ENCODE measurements at places on chromosomes 1 and 21.

DNA sequence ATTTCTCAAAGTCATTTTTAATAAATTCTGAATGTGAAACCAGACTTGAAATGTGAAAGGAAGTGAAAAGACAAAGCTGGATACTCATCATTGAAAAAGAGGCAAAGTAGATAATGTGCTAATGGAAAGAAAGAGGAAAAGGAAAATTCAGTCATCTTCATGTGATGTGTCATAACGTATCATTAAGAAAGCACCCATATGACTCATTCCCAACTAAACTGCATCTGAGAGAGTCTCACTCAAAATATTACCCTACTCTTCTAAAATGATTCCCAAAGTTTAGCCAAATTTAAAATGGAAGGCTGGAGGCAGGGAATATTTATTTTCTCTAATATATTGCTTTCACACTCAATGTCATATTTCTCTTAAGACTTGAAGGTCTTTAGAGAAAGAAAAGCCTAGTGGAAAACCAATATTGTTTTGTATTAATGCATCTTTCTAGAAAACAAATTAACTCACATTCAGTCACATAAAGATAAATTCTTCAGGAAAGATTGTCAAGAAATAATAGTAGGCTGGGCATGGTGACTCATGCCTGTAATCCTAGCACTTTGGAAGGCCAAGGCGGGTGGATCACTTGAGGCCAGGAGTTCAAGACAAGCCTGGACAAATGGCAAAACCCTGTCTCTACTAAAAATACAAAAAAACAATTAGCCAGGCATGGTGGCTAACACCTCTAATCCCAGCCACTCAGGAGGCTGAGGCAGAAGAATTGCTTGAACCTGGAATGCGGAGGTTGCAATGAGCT lies 129.9 kb downstream of the SLC30A10 start:
- DNase-seq = no peak

- DNase-seq = no peak
Measured at GRCh38 chr1:51916587-51917405, 38.3 kb upstream of the NRDC start.

DNA sequence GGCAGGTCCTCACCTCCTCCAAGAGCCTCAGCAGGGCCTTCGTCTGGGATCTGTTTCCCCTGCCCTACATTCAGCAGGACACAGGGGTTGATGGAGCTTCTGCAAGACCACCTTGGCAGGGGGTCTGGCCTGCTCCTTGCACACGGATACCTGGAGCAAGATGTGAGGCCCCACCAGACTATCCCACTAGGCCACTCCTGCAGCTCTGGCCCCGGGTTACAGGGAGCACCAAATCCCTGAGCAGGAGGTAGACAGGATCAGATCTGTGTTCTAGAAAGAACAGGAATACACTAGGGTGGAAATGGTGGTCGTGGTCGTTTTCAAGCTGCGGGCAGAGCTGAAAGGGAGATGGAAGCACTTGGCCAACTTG lies 33.5 kb downstream of the EPHX1 start:
- no peak for DNase-seq

DNA sequence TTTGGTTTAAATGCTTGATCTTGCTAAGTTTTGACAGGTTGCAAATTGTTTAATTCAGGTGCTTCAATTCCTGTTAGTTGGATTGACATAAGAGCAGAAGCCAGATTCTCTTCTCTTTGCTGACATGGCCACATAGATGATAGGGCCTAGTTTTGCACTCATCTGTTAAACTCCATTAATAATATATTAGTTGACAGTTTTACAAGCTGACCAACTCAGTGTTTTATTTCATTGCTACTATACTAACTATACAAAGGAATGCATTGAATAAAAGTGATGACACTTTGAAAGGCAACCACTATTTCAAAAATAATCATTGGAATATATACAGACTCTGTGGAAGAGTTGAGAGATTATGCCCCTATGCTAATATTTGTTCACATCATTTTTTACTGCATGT lies 255.6 kb upstream of the DPYD start:
- DNase-seq = no peak

- DNase-seq = no peak
Measured at GRCh38 chr1:201259476-201260235, 23.6 kb upstream of the PKP1 start.

- peak; percentile 51 for DNase-seq
Measured at GRCh38 chr1:32828341-32828740, 10.9 kb downstream of the S100PBP start.

DNA sequence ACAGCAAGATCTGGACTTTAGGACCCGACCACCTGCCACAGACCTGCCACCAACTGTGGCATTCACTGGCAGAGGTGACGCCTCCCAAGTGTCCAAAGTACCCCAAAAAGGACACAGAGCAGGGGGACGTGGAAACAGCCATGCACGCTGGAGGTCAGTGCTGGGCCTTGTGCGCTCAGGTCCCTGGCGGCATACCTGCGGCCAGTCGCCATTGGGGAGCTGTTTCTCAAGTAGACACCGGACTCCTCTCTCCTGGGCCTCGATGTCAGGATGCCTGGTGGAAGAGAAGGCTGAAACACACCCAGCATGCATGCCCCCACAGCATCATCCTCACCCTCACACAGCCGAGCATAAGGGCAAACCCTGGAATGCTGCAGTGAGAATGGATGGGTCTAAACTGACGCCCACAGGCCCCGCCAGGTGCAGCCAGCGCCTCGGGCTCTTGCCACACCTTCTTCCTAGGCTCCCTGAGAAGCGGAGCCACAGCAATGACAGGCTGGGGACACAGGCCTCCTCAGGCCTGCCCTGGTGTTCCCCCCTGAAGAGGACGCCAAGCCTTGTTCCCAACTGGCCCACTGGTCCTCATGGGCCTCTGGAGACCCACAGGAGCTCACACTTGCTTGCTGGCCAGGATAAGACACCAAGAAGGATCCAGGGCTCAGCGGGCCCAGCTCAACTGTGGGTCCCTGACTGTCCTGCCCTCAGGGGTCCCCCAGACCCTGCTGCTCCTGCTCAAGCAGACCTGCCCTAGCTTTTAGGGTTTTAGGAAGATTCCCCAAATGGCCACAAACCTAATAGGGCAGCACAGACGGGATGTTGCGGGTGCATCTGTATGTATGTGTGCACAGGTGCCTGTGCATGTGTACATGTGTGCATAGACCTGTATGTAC lies 7.7 kb upstream of the SPATC1L start:
- no peak for DNase-seq

DNA sequence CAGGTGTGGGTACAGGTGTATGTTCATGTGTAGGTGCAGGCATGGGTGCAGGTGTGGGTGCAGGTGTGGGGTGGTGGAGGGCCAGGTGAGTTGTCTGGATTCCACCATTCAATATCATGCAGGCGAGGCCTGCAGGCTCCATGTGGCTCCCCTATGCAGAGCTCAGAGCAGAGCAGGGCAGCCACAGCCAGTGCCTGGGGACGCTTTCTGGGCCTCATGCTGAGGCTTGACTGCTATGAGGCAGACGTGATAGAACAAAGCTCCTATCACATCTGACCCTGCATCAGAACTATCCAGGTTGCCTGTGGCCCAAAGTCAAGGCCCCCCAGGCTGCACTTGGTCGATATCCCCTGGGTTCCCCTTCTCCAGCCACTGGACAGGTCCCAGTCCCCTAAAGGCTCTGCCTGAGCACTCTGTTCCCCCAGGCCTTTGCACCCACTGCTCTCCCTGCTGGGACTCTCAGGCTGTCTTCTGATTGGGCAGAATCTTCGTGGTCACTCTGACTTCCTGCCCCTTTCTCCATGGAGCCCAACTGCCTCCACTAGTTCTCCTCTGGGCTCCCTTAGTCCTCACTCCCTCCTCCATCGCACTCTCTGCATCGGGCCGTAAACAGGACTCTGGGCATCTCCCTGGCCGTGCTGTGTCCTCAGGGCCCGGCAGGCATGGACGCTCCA lies 78.6 kb upstream of the ACTL8 start:
- no peak for DNase-seq

GRCh38 chr1:223780949-223781348 lies 64.8 kb downstream of the TP53BP2 start:
- no peak for DNase-seq

GRCh38 chr1:18907021-18907916 lies 4.9 kb upstream of the ALDH4A1 start:
- peak; percentile 79 for DNase-seq

Measured in cerebellum (tissue), 4 donors.